ENCODE measurements at places on chromosomes 12 and 14. TPM values are rescaled to one million over a fixed set of nuclear protein-coding genes. Genes with fewer than 3 reads are reported as not detected.

Gene ERP27
- not detected for total RNA-seq

Gene KLRG1
- not detected for total RNA-seq

Gene USP44
- 0.76 TPM for total RNA-seq

Gene RTL1
- not detected for total RNA-seq

Gene SOAT2
- not detected for total RNA-seq

Gene TAS2R7
- total RNA-seq, result not detected

Gene TESPA1
- total RNA-seq, result not detected

Gene GUCY2C
- not detected for total RNA-seq

DNA sequence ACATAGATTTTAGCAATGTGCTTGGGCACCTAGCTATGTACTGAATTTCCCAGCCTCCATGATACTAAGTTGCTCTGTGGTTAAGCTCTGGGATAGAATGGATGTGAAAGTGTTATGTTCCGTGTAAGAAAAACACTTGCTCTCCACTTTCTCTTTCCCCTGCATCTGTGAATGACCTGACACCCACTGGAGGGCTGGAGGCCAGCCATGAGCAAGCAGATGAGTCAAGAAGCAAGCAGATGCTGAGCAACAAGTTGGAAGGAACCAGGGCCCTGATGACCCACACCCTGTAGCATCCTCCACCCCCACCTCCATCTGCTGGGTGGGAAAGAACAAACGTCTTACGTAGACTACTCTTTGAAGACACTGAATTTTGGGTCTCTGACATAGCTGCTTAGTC, 56.6 kb downstream of the EID3 start:
- H3K4me3 ChIP-seq, result no peak overlapping the region
- peak; percentile 48 for DNase-seq
- H3K4me1 ChIP-seq, result no peaks in the 10 kb centered on the region
- H3K27ac ChIP-seq, result no peak overlapping the region

DNA sequence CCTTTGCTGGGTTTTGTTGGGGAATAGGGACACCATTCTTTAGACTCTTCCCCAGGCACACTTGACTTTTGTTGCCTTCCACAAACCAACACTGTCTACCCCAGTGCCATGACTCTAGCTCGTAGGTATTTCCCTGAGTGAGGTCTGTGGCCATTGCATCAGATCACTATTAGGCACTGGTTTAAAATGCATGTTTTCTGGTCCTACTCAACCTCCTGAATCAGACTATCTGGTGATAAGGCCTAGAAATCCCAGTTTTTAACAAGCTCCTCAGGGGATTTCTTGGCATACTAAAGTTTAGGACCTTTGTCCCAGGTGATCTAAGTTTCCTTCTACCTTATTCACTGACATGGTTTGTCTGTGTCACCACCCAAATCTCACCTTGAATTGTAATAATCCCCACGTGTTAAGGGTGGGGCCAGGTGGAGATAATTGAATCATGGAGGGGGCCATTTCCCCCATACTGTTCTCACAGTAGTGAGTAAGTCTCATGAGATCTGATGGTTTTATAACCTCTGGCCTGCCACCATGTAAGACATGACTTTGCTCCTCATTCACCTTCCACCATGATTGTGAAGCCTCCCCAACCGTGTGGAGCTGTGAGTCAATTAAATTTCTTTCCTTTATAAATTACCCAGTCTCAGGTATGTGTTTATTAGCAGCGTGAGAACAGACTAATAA, 87.8 kb upstream of the PSMC1 start:
- H3K4me3 ChIP-seq, result no peak overlapping the region
- peak overlapping the region; percentile 43 for H3K27ac ChIP-seq
- peaks cover 13% of the 10 kb centered on the region for H3K4me1 ChIP-seq
- peaks cover 31% of the 10 kb centered on the region for H3K27me3 ChIP-seq
- H3K36me3 ChIP-seq, result no peaks in the 10 kb centered on the region

GRCh38 chr14:50739186-50739585, 71.1 kb upstream of the SAV1 start:
- DNase-seq, result no peak
- H3K27ac ChIP-seq, result no peak overlapping the region
- H3K4me3 ChIP-seq, result no peak overlapping the region
- H3K36me3 ChIP-seq, result peaks cover 19% of the 10 kb centered on the region

GRCh38 chr12:29216266-29216665, 67.2 kb downstream of the FAR2 start:
- no peak for DNase-seq
- no peaks in the 10 kb centered on the region for H3K27me3 ChIP-seq
- H3K36me3 ChIP-seq, result no peaks in the 10 kb centered on the region
- H3K27ac ChIP-seq, result no peak overlapping the region

- no peaks in the 10 kb centered on the region for H3K36me3 ChIP-seq
- H3K27ac ChIP-seq, result peak overlapping the region; percentile 20
- DNase-seq, result peak; percentile 86
- no peak overlapping the region for H3K4me3 ChIP-seq
- H3K4me1 ChIP-seq, result no peaks in the 10 kb centered on the region
These were observed 3.6 kb upstream of the ELK3 start for GRCh38 chr12:96190413-96191108.

DNA sequence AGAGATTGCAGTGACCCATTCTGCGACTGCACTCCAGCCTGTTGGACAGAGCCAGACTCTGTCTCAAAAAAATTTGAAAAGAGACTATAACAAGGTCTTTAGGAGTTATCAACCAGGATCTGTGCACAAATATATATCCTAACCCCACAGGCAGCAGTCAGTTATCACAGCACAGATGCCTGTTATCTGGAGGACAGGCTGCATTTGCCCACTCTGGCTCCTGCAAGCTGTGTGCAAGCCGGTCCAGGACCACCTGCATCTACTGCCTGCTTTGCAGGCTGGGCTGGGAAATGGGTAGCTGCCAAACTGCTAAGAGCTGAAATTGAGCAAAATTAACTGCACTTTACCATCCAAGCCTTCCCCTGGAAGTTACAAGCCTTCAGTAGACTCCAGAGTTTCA, 21.4 kb upstream of the RCOR1 start:
- H3K27me3 ChIP-seq, result no peaks in the 10 kb centered on the region
- H3K4me1 ChIP-seq, result no peaks in the 10 kb centered on the region
- no peak overlapping the region for H3K27ac ChIP-seq
- no peak for DNase-seq

DNA sequence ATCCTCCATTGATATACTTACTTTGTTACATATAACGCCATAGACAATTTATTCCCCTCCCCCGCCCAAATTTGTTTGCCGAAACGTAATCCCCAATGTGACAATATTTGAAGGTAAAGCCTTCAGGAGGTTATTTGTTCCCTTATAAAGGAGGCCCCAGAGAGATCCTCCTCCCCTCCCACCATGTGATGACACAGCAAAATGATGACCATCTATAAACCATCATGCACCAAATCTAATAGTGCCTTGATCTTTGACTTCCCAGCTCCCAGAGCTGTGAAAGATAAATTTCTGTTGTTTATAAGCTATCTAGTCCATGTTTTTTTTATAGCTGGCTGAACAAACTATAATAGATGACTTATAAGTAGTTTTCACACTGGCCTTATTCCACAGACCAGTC, 122.2 kb downstream of the PTPRO start:
- H3K27ac ChIP-seq, result no peak overlapping the region
- H3K36me3 ChIP-seq, result no peaks in the 10 kb centered on the region
- no peak for DNase-seq
- H3K27me3 ChIP-seq, result no peaks in the 10 kb centered on the region

GRCh38 chr14:21070083-21070609, at the start of gene ARHGEF40:
Gene ARHGEF40 (plus strand): TSS chr14:21070304. CDS start chr14:21070397, 93 bp downstream.
- H3K27ac ChIP-seq, result peak within 1 kb of the TSS; percentile 100
- H3K27me3 ChIP-seq, result no peaks in the 10 kb centered on the region
- peak within 1 kb of the TSS; percentile 87 for H3K4me3 ChIP-seq
- peaks cover 26% of the 10 kb centered on the region for H3K4me1 ChIP-seq

DNA sequence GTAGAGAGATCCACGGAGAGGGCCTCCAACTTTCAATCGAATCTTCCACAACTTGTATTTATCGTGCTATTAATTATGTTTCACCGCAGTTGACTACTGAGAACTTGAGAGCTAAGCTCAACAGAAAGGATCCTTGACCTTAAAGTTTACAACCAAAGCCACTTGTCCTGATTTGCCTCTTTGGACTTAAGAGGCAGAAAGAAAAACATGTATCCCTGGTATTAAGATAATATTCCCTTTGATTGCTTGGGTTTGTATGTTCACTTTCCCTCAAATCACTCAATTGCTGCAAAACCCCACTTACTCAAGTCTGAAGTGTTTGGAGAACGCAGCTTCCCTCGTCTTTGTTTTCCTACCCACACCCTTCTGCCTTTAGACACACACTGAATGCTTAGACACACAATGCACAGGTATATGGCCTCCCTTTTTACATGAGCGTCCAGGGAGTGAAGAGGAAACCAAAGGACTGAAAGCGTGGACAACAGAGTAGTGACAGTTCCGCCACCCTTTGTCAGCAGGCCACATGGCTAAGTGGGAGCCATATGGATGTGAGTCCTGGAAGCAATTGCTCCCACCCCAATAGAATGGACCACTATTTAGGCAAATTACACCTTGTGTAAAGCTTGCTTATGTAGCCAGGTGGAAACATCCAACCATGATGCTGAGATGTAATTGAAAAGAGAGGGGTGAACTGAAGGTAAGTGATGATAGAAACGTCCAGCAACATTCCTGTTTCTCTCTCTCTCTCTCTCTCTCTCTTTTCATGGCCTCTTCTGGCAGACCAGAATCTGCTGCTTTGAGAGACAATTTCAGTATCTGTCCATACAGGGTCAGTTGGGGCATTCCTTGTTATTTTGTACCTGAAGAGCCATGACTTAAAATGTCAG, 1.4 kb upstream of the PKP2 start:
- DNase-seq, result no peak
- H3K36me3 ChIP-seq, result no peaks in the 10 kb centered on the region
- no peaks in the 10 kb centered on the region for H3K4me1 ChIP-seq
- H3K27ac ChIP-seq, result no peak overlapping the region
- H3K27me3 ChIP-seq, result peaks cover 33% of the 10 kb centered on the region

DNA sequence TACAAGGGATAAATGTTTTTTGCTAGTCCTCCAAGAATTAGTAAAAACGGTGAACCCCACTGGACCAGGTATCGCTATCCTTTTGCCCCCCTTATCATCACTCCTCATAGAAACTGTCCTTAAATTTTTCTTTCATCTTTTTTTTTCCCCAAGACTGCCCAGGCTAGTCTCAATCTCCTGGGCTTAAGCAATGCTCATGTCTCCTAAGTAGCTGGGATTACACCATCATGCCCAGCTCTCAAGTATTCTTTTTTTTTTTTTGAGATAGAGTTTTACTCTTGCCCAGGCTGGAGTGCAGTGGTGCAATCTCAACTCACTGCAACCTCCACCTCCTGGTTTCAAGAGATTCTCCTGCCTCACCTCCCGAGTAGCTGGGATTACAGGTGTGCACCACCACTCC, 9.7 kb downstream of the IRF2BPL start:
- no peaks in the 10 kb centered on the region for H3K27me3 ChIP-seq
- peak; percentile 33 for DNase-seq
- no peaks in the 10 kb centered on the region for H3K36me3 ChIP-seq
- peaks cover 15% of the 10 kb centered on the region for H3K4me1 ChIP-seq

- H3K36me3 ChIP-seq, result peaks cover 95% of the 10 kb centered on the region
- H3K27ac ChIP-seq, result no peak overlapping the region
- DNase-seq, result peak; percentile 50
- no peak overlapping the region for H3K4me3 ChIP-seq
These were observed 35.9 kb downstream of the XRCC3 start for GRCh38 chr14:103679351-103679750.

- no peaks in the 10 kb centered on the region for H3K27me3 ChIP-seq
- DNase-seq, result peak; percentile 22
- peaks cover 5% of the 10 kb centered on the region for H3K4me1 ChIP-seq
- H3K36me3 ChIP-seq, result no peaks in the 10 kb centered on the region
- H3K27ac ChIP-seq, result no peak overlapping the region
These were observed 205.1 kb upstream of the ABCD2 start for GRCh38 chr12:39824505-39825212.

Data from GM23248 (cell line).